ENCODE measurements at places on chromosomes 6 and 20.

- DNase-seq = peak; percentile 72
These were observed 764 bp downstream of the BAG6 start for GRCh38 chr6:31651602-31652191.

GRCh38 chr20:32585011-32585585 lies at the start of gene NOL4L:
Gene NOL4L (minus strand): TSS chr20:32585333. CDS start chr20:32584890, 443 bp downstream.
- DNase-seq = no peak

GRCh38 chr6:88870717-88871330 lies 92.6 kb downstream of the RNGTT start:
- peak; percentile 33 for DNase-seq

DNA sequence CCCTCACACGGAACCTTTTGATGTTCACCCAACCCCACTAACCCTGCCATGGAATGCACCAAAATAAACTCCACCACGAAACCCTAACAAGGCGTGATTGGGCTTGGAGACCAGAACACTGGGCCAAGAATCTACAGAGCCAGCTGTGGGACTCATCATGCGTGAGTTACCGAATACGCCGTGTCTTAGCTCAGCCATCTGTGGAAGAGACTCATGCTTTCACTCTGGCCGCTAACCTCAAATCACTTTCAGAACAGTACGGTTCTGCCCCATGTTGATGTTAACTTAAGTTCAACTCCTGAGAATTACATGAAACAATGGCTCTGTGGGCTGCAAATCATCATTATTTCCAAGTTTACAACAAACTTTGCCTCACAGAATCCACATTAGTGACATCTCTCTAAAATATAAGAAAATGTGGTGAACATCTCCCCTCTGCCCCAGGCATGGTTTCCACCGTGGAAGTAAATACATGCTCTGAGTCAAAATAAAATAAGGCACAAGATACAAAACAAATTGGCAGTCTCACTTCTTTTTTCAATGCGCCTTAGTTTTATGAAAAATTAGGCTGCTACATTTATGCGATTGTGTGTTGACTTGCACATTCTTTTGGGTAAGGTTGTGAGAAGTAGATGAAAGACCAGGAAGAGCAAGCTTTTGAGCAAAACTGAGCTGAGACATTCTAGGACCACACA lies 308.9 kb upstream of the EXOC2 start:
- DNase-seq = no peak

- no peak for DNase-seq
These were observed 92.6 kb downstream of the GRIK2 start for GRCh38 chr6:101486124-101486523.

GRCh38 chr6:43077333-43077809 lies 1.3 kb downstream of the PTK7 start:
- DNase-seq = no peak

DNA sequence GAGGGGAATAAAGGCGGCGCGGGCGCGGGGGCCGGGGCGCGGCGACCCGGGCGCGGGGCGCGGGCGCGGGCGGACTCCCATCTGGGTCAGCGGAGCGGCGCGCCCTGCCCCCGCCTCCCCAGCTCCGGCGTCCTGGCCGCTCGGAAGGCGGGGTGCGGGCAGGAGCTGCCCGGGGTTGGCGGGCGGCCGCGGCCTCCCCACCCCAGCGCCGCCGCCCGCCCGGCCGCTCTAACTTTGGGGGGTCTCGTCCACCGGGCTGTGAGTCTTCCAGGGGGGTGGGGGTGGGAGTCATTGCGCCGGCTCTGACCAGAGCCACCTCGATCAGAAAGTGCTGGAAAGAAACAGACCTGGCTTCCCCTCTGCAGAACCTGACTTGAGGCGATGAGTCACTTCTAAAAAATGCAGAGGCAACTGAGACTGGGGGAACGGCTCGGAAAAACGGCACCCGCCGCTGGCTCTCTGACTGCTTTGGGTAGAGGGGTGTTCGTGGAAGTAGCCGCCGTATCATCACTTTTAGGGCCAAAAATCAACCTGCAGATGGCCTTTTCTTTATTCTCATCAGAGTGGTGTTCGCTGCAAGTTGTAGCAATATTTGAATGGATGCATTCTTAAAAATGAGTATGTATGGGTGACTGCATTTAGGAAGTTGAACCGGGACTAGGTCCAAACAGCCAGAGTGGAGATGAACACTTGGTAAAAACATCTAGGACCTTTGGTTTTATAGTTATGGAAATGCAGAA lies 667 bp downstream of the CAP2 start:
- peak; percentile 58 for DNase-seq

- no peak for DNase-seq
These were observed 45.0 kb downstream of the LYRM4 start for GRCh38 chr6:5215799-5216198.

DNA sequence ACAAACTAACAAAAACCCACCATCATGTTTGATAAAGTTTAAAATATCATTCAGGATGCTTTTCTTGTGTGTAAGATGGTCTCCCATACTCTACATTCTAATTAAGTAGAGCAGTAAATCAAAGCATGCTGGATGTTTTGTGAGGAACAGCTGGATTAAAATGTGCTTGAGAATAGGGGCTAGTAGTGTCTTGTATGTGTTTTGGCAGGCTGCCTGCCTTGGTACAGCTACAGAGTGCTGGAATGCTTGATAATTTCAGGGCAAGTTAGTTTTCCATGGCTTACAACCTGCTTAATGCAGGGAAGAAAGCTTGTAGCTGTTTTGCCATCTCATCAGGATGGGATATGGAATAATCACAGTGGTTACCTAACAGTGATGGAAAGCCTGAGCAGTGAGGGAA lies 636.6 kb upstream of the MMS22L start:
- no peak for DNase-seq

DNA sequence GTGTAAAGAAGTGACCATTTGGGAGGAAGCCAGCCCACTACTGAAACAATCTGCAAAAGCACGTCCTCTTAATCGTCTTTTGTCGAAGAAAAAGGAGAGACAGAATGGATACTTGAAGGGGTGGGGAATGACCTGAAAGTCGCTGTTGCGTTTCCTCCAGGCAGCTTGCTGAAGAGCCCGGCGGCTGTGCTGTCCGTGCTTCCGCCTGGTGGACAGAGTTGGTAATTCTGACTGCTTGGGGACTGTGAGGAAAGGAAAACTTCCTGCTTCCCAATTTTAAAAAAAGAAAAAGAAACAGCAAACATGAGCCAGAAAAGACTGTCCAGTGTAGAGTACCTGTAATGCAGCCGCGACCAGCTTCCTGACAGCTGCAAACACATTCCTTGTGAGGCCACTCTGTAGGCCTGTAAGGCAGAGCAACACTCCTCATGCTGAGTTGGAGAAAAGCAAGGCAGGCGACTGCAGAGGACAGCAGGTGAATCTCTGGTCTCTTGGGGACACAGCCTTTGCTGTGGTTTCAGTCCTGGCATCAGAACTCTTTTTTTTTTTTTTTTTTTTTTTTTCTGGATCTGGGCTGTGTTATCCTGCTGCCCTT lies 251.1 kb upstream of the TBX18 start:
- no peak for DNase-seq

DNA sequence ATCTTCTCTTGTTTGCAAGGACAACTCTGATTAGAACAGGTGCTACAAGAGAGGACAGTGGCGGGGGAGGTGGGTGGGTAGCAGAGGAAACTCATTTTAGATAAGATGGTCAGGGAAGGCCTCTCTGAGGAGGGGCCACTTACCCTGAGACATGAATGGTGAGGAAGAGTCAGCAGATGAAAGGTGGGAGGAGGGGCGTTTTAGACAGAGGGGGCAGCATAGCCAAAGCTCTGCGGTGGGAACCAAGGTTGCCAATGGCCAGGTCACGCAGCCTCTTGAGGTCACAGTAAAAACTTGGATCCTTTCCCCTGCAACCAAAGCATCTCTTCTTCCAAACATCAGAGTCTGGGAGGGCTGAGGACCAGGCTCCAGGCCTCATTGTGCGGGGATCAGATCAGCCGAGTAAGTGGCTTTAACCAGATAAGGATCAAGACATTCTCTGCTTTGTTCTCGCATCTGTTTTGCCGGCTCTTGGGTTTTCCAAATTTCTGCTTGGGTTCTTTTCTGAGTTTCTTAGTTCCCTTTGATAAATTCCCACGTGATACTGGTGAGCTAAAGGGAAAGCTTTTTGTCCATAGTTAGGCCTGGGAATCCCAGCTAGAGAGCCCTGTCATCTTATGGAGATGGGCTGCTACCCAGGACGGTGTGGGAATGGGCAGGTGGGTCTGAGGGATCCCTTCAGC lies 5.5 kb upstream of the CD40 start:
- DNase-seq = no peak

DNA sequence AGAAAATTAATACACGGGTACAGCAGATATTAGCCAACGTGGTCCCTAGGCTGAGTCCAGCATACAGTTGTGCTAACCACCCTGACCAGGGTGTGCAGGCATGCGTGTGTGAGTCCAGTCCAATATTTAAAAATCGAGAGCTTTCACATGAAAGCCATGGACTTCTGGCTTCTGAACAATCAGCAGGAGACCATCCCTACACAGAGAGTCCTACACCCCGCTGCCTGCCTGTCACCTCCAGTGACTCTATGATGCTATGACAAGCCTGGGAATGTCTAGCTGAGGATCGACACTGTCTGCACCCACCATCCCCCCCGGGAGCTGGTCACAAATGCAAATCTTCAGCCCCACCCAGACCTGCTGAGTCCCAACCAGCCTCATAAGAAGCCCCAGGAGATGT lies 7.9 kb downstream of the ACSS1 start:
- DNase-seq = no peak

GRCh38 chr20:20065361-20065760 lies 13.0 kb downstream of the CFAP61 start:
- no peak for DNase-seq

DNA sequence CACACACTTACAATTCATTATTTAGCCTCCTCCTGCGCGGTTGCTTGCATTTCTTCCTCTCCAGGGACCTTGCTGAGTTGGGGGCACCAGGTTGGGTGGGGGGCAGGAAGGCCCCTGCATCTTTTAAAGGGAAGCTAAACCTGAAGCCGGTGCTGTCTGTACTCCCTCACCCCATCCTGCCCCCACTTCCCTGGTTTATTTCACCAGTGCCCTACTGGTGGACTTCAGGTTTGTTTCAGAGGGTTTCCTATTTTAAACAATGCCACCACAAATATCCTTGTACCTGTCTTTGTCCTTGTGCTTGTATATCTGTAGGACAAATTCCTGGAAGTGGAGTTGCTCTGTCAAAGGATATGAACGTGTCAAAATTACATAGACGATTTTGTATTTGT lies 21.0 kb downstream of the PTK7 start:
- no peak for DNase-seq

DNA sequence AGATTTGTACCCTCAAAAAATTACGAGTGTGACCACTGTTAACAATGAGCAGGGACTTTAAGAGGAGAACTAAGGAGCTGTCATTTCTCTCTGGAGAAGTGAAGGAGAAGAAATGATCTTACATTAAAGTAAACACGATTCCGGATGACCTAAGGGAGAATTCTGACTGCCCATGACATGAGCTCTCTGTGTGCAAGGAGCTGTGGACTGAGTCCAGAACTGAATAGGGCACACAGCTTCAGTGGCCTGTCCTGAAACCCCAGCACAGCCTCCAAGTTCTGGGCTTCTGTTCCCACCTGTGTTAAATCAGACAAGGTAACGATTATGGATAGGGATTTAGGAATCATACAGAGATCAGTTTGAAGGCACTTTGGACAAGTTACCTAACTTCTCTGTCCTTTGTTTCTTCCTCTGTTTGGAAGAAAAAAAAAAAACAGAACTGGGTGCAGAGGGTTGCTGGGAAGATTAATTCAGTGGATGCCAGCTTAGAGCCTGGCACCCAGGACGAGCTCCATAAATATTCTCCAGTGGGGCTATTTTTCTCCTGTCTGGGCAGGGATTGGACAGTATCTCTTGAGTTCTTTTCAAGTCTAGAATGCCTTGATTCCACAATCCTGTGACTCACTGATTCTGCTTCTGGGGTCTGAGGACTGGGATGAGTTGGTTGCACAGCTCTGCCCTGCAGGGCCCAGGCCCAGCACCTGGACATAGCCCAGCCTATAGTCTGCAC lies 65.7 kb downstream of the MRPL14 start:
- DNase-seq = no peak

DNA sequence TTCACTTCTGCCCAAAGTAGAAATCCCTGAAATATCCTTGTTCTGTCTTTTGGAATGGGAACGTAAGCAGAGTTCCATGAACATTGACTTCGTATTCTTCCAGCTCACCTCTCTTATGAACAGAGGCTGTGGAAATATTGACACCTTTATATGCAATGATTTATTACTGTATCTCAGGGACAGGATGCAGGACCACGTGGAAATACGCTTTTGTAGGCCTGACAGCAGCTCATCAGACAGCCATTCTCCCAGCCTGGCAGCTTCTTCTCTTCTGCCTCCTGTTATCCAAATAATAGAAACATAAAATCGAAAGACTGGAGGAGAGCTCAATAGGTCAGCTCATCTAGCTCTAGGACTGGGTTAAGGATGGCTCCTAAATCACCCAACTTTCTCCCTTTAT lies 106.2 kb upstream of the DTNBP1 start:
- no peak for DNase-seq

DNA sequence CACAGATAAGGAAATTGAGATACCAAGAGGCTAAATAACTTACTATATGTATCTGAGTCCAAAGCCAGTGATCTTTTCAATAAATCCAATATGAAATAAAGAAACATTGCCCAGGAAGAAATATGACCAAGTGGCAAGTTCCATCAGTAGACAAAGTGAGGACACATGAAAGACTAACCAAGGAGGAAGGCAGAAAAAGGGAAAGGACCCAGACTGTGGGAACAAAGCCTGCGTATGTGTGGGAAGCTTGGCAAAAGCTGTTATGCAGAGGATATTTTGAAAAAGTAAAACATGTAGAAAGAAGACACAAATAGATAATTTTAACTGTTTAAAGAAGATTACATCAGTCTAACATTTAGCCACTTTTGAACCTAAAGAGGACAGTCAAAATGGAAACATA lies 264.4 kb upstream of the PRDM1 start:
- DNase-seq = no peak

DNA sequence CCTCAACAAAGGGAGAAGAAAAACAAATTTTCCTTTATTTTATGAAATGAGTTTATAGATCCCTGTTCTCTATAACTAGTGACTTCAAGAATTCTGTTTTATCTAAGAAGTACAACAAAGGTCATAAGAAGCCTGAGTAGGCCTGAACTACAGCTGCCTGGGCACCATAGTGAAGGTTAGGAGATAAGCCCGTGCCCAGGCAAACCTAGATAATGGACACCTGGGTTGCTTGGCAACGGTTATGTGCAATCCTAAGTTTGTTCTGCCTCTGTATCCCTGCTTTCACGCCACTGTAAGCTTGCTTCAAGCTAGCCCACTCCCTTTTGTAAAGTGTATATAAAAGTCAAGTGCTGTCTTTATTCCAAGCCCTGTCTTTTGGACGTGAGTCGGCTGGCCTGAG lies 23.2 kb downstream of the SCGN start:
- no peak for DNase-seq

- DNase-seq = no peak
These were observed 608.4 kb upstream of the AGPAT4 start for GRCh38 chr6:161882196-161882765.

Measured in GM04504 (cell line).